ENCODE measurements at places on chromosomes 2 and 18. TPM values are rescaled to one million over a fixed set of nuclear protein-coding genes. Genes with fewer than 3 reads are reported as not detected.

The ARMC9 gene
- total RNA-seq: 21.3 TPM

DNA sequence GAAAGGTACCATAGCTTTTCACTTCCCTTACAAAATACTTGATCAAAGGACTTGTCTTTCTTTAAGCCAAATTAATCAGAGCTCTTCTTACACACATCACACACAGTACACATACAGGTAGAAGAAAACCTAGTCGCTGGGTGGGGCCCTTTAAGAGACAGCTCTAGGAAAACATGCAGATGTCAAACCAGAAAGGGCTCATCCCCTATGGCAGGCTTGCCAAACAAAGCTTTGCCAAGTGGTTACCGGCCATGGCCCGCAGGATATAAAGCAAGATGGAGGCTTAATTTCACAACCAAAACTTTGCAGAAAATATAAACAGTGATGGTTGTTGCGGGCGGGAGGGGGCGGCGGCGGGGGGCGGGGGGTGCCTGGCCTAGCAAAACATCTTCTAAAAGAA is 2156.0 kb upstream of the PIK3C3 start:
- no peak for DNase-seq

The PTGR3 gene
- total RNA-seq: 27.0 TPM

The C2orf72 gene
- total RNA-seq: 0.29 TPM

GRCh38 chr18:77528872-77529271 is 279.2 kb downstream of the GALR1 start:
- DNase-seq: no peak

The PDIA6 gene
- 316 TPM for total RNA-seq

- DNase-seq: no peak
Measured at GRCh38 chr2:168802859-168803725, 655 bp downstream of the NOSTRIN start.

- DNase-seq: no peak
Measured at GRCh38 chr2:127498386-127498785, 27.9 kb downstream of the IWS1 start.

The UGT1A1 gene
- not detected for total RNA-seq

- no peak for DNase-seq
Measured at GRCh38 chr2:80517316-80517715, 212.8 kb upstream of the LRRTM1 start.

GRCh38 chr2:63827749-63828148 is 13.9 kb upstream of the UGP2 start:
- DNase-seq: no peak

DNA sequence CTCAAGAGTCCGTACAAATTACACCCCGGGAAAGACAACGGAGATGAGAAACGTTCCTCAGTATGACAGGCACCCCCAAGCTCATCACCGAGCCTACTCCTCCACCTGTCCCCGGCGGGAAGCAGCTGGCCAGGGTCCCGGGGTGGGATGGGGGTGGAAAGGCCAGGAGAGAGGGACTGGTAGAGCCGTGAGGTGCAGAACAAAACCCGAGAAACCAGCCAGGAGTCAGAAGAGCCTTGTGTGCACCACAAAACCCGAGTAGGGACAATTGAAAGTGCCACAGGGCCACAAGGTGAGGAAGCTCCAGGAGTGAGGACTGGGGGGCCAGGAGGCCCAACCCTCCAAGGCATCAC is 75.5 kb upstream of the SALL3 start:
- DNase-seq: no peak

DNA sequence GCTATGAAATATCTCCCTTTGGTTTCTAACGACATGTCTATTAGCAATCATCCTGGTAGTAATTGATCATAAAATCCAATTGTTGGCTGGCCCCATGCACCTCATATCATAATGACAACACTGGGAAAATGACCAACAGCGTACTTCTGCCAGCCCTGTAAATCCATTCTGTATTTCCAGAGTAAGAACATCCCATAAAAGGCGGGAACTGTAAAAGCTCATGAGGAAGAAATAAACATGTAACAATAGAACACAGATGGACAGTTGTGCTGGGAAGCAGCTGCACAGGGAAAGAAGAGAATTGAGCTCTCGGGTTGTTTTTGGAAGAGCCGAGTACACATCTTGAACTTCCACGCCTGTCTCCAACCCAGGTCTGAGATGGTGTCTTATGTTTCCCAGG is 218.7 kb downstream of the CMPK2 start:
- DNase-seq: no peak

- no peak for DNase-seq
Measured at GRCh38 chr2:235868224-235868623, 300.0 kb downstream of the GBX2 start.

DNA sequence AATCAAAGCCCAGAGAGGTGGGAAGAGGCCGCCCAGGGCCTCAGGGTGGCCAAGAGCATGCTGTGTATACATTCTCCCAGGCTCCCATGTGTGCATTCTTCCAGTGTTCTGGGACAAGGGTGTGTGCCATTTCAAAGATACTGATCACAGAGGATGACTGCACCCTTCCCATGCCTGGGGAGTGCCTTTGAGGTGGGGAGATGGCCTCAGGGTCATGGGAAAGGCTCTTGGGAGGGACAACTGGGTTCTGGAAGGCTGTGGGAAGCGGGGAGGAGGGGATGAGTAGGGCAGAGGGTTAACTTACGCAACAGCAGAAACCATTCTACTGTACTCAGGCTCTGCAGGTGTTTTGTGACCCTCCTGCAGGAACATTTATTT is 40.9 kb downstream of the KLHL29 start:
- DNase-seq: no peak

- DNase-seq: no peak
Measured at GRCh38 chr2:127841466-127842178, 16.3 kb downstream of the POLR2D start.

- no peak for DNase-seq
Measured at GRCh38 chr2:189553504-189554088, 27.0 kb downstream of the SLC40A1 start.

- no peak for DNase-seq
Measured at GRCh38 chr2:42214669-42215068, 45.5 kb downstream of the EML4 start.

The PCARE gene
- not detected for total RNA-seq

The NAT8 gene
- total RNA-seq: not detected

- DNase-seq: no peak
Measured at GRCh38 chr18:43115076-43115921, at the start of gene RIT2. TSS of gene RIT2 (minus strand) at chr18:43115685.

- no peak for DNase-seq
Measured at GRCh38 chr18:73409242-73409641, 541.5 kb upstream of the NETO1 start.

The HES6 gene
- total RNA-seq: 7.2 TPM

GRCh38 chr2:64143169-64144056 is 807 bp downstream of the PELI1 start:
- no peak for DNase-seq

- DNase-seq: no peak
Measured at GRCh38 chr2:162091325-162092007, 17.5 kb upstream of the DPP4 start.

- peak; percentile 75 for DNase-seq
Measured at GRCh38 chr2:19801367-19802080, 100.3 kb downstream of the TTC32 start.

The B3GNT7 gene
- 0.44 TPM for total RNA-seq

The UPP2 gene
- not detected for total RNA-seq

The DHRS9 gene
- not detected for total RNA-seq

DNA sequence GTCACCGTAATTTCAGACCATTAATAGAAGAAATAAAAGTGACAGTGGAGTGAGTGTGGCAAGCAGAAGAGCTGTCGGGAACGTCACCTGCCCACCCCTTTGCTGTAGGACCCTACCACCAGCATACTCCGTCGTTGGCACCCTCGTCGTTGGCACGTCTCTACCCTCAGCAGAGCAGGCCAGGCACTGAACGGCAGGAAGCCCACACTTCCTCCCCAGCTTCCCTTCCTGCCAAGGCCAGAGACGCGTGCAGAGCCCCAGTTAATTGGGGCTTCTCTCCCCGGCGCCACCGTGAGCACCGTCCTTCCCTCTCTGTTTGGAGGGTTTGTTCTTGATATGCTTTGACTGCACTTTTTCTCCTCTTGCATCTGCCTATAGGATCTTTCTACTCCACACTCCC is 27.0 kb upstream of the NFATC1 start:
- no peak for DNase-seq

- no peak for DNase-seq
Measured at GRCh38 chr2:151102226-151102625, 159.4 kb downstream of the RBM43 start.

DNA sequence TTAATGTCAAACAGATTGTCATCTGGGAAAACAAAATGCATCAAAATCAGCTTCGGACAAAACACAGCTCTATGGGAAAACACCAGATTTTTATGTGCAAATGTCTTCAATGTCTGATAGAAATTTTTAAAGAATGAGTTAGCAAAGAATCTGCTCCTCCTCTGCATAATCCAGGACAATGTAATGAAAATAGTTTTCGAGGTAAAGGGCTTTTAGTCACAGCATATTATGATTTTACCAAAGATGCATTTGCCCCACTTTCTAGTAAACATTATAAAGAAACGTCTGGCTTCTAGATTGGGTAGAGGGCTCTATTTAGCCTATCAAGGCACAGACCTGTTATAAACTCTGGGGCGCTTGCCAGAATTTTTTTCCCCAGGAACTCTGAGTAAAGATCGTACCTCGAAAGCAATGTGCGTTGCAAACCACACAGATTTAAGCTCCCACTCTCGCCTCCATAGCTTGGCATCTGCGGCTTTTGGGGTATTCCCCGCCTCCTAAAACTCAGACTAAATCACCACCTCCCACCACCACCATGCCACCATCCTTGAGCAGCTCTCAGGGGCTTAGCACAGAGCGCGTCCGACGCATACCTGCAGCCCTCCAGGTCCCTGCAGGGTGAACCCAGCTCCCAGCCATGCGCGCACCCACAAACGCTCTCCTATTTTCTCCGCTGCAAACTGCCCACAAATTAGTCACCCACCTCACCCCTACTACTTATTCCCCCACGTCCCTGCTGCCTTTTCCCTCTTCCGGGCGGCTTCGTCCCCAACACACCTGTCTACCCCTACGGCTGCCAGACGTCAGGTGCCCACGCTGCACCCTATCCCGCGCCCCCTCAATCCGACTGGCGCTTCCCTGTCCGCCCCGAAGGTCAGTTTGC is 829 bp downstream of the ACVR1C start:
- DNase-seq: no peak

GRCh38 chr2:11703700-11704099 is 33.7 kb upstream of the NTSR2 start:
- DNase-seq: no peak

The BOLL gene
- not detected for total RNA-seq

The LOXHD1 gene
- not detected for total RNA-seq

The SIX2 gene
- 1.8 TPM for total RNA-seq

The REEP1 gene
- 0.06 TPM for total RNA-seq

DNA sequence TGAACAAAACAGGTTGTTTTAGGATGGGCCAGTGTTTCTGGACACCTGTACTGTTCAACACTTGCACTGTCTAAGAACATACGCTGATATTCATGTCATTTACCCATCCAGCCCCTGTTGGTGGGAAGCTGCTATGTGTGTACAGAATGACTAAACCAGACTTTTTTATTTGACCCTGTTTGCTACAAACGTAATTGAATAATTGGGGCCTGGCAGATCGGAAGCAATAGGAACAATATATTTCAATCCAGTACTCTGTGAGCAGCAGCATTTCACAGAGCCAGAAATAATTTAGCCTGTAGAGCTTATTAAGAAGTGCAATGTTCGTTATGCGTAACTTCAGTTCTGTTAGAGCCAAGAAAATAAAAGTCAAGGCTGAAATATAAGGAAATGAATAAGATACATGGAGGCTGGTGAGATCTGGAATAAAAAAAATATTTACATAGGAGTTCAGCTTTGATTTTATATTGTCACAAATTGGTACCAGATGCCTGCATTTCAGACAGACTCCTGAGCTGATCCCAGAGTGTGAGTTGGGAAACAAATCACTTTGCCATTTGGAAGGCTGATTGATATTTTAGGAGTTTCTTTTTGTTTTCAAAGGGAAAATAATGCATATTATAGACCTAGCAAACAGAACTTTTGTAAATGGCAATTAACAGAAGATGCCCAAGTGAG is 19.7 kb downstream of the CABLES1 start:
- DNase-seq: no peak

The UNC80 gene
- 0.06 TPM for total RNA-seq

The FBXO48 gene
- total RNA-seq: 0.19 TPM

DNA sequence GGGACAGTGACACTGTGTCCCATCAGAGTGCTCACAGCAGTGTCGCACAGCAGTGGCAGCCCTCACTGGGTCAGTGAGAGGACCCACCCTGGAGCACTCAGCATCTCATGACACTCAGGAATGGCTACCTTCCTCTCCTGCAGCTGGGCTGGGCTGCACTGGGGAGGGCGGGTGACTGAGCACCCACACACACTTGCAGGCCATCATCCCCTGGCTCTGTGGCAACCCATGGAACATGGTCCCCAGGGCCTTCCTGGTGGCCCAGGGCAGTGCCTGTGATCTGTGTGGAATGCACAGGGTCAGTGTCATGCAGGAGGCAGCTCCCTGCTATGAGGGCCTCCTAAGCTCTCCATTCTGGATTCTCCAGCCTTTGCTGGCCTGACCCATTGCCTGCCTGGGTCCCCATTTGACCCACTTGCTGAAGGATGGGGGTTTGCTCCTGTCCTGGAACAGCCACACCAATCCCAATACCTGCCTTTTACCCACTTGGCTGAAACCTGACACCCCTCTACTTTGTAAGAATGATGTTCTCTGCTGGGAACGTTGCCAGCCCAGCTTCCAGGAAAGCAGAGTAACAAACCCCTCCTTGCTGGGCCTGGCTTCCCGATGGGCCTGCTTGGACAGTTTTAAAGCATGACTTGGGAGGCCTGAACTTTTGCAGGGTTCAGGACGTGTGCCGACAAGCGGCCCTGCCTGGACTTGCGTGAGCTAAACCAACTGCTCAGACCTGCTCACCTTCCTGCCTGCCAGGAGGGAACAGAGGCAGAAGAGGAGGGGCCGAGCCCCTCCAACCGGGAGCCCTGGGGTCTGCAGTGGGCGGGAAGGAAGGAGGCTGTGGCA is 13.7 kb downstream of the HS6ST1 start:
- no peak for DNase-seq

The DPP4 gene
- total RNA-seq: 3.8 TPM

The ZNF532 gene
- 74.3 TPM for total RNA-seq
